ENCODE measurements at places on chromosomes 7 and 10.
A peak's percentile ranks its signal among the peaks of the same experiment; 100 is the strongest.

DNA sequence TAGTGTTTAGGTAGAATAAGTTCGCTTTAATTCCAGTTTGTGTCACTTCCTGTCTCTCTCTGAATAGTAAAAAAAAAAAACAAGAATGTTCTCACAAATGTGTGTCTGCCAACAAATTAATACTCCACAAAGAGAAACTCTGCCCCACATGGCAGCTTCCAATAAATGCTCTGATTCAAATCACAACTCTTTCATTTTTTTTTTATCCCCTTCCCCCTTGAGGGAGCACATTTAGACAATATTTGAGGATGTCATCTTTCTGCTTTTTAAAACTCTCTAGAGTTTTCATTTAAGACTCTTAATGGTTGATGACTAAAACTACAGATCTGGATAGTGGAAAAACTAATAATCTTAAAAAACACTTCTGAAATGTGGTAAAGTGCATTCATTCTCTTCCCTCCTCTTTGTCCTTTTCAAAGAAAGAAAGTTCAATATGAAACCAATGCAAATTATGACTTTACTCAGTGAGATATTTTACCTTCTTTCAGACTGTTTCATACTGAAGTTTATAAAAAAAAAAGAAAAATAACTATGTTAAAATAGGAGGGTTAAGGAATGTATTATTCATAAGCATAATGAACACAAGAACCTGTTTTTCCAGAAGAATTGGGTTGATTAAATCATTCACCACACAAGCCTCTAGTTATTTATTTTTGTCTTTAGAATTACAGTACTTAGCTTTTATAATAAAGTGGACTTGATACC, 42.3 kb downstream of the ARID5B start:
- DNase-seq = peak; percentile 71

DNA sequence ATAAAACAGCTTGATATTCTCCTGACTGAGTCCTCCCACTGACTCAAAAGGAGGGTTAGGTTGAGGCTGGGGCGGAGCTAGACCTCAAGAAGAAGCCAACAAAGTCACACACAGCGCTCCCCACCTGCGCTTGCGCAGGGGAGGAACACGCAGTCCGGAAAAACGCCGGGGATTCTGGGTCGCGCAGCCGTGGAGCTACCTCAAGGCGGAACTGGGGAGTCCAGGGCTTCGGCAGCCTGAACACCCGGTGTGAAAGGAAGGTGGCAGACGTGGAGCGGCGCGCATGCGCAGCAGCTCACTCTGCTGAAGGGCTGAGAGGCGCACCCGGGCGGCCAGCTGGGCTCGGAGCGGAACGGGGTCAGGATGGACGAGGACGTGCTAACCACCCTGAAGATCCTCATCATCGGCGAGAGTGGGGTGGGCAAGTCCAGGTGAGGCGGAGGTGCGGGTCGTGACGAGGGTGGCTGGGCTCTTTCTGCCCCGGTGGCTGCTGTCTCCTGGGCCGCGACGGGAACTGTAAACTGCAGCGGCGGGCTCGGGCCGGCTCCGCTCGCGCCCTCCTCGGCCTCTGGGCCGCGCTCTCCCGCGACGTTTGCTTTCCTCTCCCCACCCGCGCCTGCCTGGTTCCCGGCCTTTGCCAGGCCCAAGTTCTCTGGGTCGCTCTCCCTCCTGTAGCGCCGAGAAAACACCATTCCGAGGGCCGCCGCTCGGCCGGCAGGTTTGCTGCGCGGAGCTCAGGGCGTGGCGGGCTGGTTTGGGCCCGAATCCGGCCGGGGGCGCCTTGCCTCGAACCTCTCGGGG, at the start of gene RAB18:
TSS of gene RAB18 (plus strand) at position 298 of the 801 bp plus-strand sequence. CDS start at position 364, 66 bp downstream.
- DNase-seq = peak; percentile 97

DNA sequence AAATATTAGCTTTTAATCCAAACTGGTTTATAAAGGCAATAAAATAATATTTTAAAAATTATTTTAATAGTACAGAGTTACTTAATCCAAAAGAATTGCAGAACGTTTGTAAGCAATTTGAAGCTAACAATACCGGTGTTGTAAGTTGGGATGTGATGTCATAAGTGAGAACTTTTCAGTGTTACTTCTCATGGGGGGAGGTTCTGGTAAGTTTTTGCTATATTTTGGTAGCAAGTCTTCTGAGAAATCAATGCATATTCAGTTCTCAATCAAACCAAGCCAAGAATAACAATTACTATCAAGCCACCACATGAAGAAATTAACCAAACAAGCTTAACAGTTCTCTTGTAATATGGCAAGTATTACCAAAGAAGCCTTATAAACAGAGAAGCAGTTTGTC, 147.1 kb upstream of the ASAH2 start:
- peak; percentile 31 for DNase-seq

GRCh38 chr7:102009628-102010027, 192.2 kb downstream of the CUX1 start:
- peak; percentile 6 for DNase-seq

DNA sequence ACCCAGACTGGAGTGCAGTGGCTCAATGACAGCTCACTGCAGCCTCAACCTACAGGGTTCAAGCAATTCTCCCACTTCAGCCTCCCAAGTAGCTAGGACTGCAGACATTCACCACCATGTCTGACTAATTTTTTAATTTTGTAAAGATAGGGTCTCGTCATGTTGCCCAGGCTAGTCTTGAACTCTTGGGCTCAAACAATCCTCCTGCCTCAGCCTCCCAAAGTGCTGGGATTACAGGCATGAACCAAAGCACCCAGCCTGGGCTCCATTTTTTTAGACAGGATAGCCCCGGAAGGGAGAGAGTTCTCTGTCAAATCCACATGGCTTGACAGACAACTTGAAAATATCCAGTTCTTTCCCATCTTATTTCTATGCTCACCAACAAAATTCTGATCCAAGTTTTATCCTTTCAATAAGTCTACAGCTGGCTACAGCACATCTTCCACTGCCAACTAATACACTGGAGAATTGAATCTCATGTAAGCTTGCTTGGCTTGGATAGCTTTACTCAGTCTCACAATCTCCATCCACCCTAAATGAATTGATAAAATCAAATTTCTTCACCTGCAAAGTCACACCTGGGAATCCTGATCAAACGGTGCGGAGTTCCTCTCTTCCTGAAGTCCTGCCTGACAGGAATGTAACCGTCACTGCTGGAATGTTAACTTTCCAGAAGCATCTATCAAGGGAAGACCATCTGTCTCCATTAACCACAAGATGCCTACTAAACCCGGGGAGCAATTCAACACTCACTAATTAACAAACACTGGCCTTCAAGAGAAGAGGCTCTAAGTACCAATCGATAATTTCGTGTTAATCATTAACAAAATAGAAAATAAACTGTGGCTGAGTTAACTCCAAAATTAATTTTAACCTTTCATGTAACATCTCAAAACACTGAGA, 239.7 kb upstream of the MKLN1 start:
- no peak for DNase-seq

DNA sequence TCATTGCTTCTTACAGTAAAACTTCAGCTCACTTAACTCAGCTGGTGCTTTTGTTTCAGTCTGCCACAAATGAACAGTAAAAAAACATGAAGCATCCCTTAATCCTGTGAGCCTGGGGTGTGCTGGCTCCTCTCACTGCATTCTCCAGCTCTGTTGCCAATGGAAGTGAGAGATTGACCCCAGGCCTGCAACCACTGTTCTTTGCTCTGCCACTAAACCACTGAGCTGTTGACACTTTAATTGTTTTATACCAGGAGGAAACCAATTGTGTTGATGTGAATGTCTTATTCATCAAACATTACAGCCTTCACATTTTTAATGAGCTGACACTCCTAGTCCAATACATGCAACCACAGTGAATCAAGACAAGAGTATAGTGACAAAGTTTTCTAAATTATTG, 69.4 kb upstream of the FZD1 start:
- peak; percentile 79 for DNase-seq

GRCh38 chr7:150755473-150756099, 18.4 kb downstream of the GIMAP5 start:
- DNase-seq = no peak

DNA sequence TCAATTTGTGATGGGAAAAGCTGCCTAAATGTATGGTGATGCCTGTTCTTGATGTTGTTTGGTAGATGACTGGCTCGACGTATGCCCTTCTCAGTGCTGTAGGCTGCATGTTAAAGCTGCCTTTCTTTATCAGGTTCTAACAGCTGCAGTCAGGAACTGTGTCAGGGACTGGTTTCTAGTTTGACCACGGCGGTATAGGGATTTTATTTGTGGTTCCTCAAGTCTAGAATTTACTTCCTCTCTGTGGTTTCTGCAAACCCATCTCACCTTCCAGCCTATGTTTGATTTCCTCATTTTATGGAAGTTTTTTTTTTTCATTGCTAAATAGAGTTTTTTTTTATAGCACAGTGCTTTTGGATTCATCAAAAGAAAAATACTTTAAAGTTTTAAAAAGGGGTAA, 26.5 kb downstream of the LMTK2 start:
- peak; percentile 12 for DNase-seq

GRCh38 chr10:16491933-16492332, 29.7 kb downstream of the C1QL3 start:
- no peak for DNase-seq

- DNase-seq = peak; percentile 39
Observed at GRCh38 chr7:28329661-28330363, 82.5 kb upstream of the CREB5 start.

- DNase-seq = no peak
Observed at GRCh38 chr7:45691155-45691656, 117.0 kb downstream of the ADCY1 start.

GRCh38 chr7:98753176-98753575, 116.6 kb downstream of the TMEM130 start:
- no peak for DNase-seq

- no peak for DNase-seq
Observed at GRCh38 chr7:83798489-83798888, 149.6 kb upstream of the SEMA3E start.

- no peak for DNase-seq
Observed at GRCh38 chr7:24931844-24932243, 48.1 kb downstream of the OSBPL3 start.

GRCh38 chr7:93238748-93239147, 6.6 kb downstream of the VPS50 start:
- DNase-seq = no peak

GRCh38 chr10:118488710-118489497, 106.5 kb downstream of the PRLHR start:
- DNase-seq = no peak
